ENCODE measurements at places on chromosomes 5 and 9.

GRCh38 chr9:69885931-69886330, 65.3 kb downstream of the CFAP95 start:
- no peak for DNase-seq

- DNase-seq: no peak
Measured at GRCh38 chr9:135706288-135706687, 4.3 kb downstream of the KCNT1 start.

DNA sequence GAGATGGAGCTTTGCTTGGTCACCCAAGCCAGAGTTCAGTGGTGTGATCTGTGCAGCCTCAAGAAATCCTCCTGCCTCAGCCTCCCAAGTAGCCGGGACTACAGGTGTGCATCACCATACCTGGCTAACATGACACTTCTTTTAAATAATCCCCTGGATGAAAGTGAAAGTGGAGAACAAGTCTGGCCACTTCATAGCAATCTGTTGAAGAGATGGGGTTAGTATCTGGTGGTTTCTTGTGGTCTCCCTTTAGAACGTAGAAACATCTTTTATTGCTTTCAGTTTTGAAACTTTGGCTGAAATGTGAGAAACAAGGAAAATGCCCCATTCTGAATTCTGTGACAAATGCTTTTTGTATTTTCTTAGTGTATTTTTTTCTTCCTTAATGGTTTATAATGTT, 452.5 kb upstream of the RIOK2 start:
- DNase-seq: no peak

DNA sequence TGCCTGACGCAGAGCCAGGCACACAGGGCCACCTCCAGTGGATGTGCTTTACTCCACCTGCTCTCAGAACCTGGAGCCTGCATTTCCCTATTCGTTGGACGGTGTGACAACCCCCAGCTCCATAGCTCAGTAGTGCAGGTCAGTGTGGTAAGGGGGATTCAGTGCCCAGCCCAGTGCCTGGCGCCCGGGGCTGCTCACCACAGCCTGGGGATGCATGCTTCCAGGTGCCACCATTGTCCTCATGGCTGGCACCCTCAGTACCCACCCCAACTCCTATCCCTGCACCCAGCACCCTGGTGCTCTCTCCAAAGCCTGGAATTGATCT, 32.8 kb upstream of the ADAMTS2 start:
- DNase-seq: no peak

- no peak for DNase-seq
Measured at GRCh38 chr5:81154725-81155124, 78.4 kb upstream of the CKMT2 start.

DNA sequence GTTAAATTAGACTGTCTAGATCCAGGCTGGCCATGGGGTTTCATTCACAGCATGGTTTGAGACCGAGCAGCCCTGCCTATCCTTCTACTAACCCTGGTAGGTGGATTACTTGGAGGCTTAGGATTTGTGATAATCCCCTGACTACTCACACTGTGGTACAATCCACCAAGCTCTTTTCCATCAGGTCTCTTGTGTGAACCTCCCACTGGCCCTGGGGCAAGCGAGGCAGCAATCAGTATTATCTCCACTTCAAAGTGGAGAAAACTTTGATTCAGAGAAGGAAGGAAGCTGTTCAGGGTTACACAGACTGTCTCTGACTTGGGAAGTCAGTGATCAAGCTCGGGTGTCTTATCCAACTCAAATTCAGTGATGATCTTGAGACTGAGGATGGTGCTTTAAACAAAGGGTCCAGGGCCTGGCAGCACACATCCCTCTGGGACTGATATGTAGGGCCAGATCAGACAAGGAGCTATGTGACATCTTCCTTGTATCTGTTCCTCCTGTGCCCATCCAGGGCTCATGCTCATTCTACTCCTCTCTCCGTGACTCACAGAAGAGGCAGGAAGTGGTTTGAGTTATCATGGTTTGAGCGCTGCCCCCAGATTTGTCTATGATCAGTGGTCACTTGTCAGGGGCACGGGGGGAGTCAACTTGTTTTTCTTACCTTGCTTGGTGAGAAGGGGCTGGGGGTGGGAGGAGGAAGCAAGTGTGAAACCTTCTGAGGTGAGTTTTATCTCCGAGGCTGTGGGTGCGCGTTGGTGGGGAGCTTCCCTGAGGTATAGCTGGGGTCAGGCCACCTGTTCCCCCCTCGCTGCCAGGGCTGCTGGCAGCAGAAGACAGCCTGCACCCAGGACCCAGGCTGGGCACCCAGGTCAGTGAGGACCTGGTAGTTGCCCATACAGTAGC, 48.6 kb downstream of the RGS3 start:
- DNase-seq: peak; percentile 84

DNA sequence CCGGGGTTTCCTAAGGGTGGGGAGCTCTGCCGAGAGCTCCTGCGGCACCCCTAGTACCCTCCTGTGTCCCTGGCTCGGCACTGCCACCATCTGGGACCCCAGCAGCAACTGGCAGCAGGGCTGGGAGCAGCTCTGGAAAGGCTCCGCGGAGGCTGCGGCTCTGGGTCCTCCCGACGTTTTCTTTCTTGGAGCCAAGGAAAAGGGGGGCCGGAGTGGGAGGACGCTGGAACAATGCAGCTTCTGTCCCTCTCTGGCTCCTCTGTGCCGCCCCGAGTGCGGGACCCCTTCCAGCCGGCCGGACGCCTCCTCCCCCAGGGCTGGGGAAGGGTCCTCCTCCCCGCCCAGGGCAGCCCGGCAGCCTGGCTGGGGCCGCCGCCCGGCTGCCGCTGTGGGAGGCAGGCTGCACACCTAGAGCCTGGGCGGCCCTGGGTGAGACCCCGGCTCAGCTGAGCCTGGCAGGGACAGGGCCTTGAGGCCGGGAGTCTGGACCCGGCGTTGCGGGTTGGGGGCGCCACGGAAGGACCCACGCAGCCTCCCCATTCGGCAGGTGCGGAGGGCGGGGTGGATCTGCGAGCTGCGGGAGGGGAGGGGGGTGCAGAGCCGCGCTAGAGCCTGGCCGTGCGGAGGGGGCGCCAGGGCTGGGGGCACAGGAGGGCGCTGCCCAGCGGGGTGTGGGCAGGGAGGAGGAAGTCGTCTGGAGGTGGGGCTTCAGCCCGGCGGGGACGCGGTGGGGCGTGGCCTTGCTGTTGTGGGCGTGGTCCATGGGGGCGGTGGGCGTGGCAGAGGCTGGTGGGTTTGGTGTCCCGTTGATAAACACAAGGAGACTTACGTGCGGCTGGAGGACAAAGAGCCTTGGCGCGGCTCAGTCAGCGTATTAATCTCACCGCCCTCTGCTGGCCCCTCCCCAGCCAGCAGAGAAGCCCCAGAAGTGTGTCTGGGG, 15.1 kb downstream of the GPSM1 start:
- peak; percentile 88 for DNase-seq

DNA sequence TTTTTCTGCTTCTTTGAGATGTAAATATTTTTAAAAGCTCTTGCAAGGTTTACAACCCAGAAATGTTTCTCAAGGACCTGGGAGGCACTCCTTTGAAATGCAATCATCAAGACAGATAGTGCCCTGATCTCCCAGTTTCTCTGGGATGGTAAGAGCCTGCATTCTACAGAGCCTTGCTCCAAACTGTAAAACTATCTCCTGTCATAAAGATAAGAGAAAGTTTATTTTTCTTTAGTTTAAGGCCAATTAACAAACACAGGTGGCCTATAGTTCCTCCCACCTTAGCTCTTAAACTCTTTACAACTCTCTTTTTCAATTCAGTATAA, 1231.1 kb upstream of the NUDT12 start:
- no peak for DNase-seq

- DNase-seq: no peak
Measured at GRCh38 chr5:88190106-88190834, 78.4 kb downstream of the TMEM161B start.

DNA sequence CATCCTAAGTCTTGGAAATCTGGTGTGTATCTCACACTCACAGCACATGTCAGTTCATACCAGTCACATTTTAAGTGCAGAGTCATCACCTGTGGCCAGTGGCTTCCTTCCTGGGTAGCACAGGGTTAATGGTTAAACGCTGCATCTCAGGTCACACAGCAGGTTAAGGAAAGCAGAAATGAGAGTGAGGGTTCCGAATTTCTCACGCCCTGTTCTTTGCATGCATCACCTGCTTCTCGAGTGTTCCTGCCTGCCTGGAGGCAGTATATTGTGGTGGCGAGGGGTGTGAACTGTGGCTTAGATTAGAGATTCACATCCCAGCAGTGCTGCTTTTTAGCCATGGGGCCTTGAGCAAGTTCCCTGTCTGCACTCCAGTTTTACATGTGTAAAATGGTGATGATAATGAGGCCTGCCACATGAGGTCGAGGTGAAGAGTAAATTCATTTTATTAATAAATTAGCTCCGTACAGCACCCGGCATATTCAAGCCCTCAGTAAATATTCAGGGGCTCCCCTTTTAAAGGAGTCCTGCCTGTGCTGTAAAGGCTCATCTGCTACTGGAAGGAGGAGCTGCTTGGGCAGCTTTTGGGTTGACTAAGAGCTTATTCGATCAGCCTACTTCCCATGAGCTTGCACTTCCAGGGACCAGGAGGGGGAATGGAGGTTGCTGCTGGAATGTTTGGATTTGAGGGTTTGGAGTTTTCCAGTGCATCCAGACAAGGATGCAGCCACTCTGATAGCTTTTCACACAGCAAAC, 61.1 kb upstream of the SAP30L start:
- DNase-seq: no peak

DNA sequence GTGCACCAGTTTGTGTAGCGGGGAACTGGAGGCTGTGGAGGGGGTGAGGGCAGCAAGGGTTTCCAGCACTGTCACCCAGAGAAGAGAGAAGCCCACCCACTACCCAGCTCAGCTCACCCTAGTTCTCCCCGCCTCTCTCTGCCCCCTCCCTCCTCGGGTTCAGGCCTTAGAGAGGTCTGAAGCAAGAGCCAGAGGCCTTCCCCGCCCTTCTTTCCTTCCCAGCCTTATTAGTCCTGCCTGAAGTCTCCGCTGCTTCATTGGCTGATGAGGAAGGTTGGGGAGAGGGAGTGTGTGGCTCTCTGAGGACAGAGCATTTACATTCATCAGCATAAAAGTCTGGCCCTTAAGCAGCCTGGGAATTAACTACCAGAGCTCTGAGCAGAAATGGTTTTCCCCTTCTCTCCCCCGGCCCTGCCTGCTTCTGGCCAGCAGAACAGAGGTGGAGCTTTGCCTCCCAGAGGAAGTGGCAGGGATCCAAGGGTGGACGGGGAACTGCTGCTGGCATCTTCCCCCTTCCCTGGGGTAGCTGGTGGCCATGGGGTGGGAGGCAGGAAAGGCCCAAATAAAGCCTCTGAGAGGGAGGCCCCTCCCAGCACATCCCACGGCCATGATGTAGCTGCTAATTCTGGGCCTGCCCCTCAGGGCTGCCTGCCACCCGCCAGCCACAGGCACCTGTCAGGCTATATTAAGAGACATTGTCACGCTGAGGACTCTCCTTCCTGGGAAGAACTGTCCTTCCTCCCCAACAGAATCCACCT, 4.1 kb downstream of the DNAJB5 start:
- DNase-seq: peak; percentile 60

- no peak for DNase-seq
Measured at GRCh38 chr5:1005249-1005851, 3.3 kb upstream of the NKD2 start.

DNA sequence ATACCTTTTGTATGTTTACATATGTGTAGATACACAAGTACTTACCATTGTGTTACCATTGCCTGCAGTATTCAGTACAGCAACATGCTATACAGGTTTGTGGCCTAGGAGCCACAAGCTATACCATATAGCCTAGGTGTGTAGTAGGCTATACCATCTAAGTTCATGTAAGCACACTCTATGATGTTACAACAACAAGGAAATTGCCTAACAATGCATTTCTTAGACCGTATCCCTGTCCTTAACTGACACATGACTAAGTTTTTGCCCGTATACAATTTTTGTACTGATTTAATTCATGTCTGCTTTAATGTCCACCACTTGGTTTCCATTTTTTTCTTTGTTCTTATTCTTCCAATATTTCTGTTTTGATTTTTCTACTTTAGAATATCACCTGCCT, 18.5 kb downstream of the TNPO1 start:
- DNase-seq: peak; percentile 54

DNA sequence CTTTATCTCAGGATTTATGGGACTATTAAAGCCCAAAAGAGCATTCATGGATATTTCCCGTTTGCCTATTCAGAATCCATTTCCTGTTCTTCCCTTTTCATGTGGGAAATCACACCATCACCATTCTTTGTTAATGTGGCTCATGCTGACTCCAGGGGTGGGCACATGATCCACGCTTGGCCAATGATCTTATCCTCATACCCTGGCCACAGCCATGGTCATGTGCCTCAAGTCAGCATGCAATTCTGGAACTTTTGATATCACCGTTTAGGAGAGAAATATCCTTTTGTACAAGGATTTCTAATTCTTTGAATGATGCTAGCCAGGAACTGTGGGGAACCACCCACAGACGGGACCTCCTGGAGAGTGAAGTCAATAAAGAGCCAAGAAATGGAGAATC, 272.2 kb downstream of the PRELID2 start:
- no peak for DNase-seq

DNA sequence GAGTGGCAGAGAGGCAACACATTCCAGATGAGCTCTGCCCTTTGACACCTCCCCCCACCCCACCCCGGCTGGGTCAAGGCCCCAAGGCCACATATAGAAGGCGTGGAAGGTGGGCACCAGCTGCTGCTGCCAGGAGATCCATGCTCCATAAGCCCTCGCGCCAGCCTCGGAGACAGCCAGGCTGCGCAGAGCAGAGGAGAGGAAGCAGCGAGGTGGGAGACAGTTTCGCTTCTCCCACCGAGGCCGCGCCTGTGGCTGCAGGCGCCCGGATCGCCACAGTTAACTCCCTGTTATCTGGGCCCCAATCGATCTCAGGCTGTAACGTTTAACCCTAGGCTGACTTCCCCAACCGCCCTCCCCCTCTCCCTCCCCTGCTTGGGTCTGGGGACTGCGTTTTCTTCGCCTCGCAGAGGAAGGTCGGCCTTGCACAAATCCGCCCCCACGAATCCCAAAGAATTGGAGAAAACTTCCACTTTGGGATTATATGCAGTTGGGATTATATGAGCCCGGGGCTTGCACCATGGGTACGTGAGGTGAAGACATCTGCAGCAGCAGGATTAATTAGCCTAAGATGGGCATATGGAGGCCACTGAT, 1.1 kb upstream of the CXXC5 start:
- DNase-seq: peak; percentile 92

- DNase-seq: peak; percentile 68
Measured at GRCh38 chr5:141641634-141642267, 5.0 kb downstream of the RELL2 start.

GRCh38 chr5:127942246-127943060, 141.1 kb upstream of the SLC12A2 start:
- no peak for DNase-seq

DNA sequence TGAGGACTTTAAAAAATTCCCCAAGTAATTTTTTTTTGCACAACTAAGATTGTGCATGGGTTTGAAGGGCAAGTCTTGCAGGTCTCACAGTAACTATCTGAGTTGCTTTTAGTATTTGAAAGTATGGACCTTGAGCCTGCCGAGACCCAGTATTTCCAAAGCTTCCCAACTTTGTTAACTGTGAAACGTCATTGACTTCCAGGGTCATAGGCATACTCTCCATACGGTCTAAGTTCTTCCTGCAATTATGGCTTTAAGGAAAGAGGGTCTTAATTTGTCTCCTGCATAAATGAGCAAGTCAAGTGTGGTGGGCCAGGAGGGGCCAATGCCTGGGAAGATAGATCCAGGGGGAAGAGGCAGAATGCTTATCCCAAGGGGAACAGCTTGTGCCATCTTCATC, 24.0 kb upstream of the EPB41L4B start:
- no peak for DNase-seq

GRCh38 chr5:126635585-126635984, 34.8 kb downstream of the PHAX start:
- DNase-seq: no peak
